Kidney epithelial cell (primary cell): ENCODE measurements at places on chromosomes 2 and 18. TPM values are rescaled to one million over a fixed set of nuclear protein-coding genes. Genes with fewer than 3 reads are reported as not detected.

Gene EEF1B2
- 654 and 772 TPM in 2 replicates for total RNA-seq

Gene SPIRE1
- 49.2 and 52.4 TPM in 2 replicates for total RNA-seq

Gene IL36A
- not detected in 2 replicates for total RNA-seq

Gene DSC2
- total RNA-seq: 29.7 and 31.8 TPM in 2 replicates

Gene CD8B
- 2.0 and 3.8 TPM in 2 replicates for total RNA-seq

Gene STPG4
- not detected in 2 replicates for total RNA-seq

Gene RNF125
- total RNA-seq: 1.4 and 3.2 TPM in 2 replicates

Gene FAP
- total RNA-seq: 2.8 and 3.6 TPM in 2 replicates

Gene AOX1
- total RNA-seq: 0.68 and 0.88 TPM in 2 replicates

Gene CYP27C1
- total RNA-seq: 1.1 and 2.3 TPM in 2 replicates

Gene DSG1
- total RNA-seq: 0.17 TPM in 1 of 2 replicates, not detected in the other

Gene HOXD1
- total RNA-seq: 9.8 and 11.1 TPM in 2 replicates

Gene GKN1
- total RNA-seq: 0.25 TPM in 1 of 2 replicates, not detected in the other
